ENCODE measurements at places on chromosomes 4 and X. TPM values are rescaled to one million over a fixed set of nuclear protein-coding genes. Genes with fewer than 3 reads are reported as not detected.
A peak's percentile ranks its signal among the peaks of the same experiment; 100 is the strongest.

Gene PROM1
- 5.8 TPM for total RNA-seq

Gene TMEM47
- total RNA-seq = 33.3 TPM

- no peak for DNase-seq
Observed at GRCh38 chr4:40121515-40121914, 64.9 kb downstream of the N4BP2 start.

GRCh38 chrX:147910607-147911006, 1.1 kb upstream of the FMR1 start:
- DNase-seq = no peak

GRCh38 chr4:106930522-106930921, 105.6 kb downstream of the DKK2 start:
- DNase-seq = no peak

- DNase-seq = no peak
Observed at GRCh38 chr4:186134257-186134656, 29.8 kb downstream of the FAM149A start.

DNA sequence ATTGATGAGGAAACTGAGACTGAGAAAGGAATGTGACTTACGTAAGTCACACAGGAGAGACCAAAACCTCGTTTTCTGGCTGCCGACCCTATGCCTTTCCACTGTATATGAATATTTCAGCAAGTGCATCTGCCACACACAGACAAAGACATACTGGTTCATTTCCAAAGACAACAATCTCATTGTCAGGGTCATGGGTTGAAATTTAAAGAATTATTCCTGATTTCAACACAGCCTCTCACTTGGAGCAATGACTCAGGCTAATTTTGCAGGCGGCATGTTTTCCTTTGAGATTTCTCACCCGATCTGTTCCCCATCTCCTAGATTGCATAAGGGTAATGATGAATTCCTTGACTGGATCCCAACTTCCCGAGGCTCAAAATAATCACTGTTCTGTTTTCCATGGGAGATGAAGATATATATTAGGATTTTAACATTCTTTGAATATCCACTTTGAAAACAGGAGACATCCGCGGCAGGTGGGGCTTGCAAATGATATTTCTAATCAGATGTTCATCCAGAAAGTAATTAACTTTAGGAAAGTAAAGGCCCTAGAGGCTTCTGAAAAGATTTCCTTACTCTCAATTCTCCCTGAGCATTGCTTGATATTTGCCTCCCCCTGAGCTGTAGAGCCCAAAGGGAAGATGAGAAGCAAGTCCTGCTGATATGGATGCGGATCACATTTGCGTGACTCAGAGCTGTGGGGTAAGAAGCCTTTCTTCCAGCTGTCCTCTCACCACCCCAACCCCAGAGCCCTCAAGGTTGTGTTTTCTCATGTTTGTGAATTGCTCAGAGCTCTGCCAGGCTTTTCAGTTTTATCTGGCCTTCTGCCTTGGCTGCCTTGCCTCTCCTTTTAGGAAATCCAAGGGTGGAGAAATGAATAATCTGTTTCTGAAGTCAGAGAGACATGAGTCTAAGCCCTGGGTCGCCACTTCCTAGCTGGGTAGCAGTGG, 361.1 kb upstream of the BOD1L1 start:
- peak; percentile 57 for DNase-seq

- no peak for DNase-seq
Observed at GRCh38 chrX:45715748-45716147, 515.1 kb upstream of the DIPK2B start.
